ENCODE measurements at places on chromosomes 5 and 9.
A peak's percentile ranks its signal among the peaks of the same experiment; 100 is the strongest.

DNA sequence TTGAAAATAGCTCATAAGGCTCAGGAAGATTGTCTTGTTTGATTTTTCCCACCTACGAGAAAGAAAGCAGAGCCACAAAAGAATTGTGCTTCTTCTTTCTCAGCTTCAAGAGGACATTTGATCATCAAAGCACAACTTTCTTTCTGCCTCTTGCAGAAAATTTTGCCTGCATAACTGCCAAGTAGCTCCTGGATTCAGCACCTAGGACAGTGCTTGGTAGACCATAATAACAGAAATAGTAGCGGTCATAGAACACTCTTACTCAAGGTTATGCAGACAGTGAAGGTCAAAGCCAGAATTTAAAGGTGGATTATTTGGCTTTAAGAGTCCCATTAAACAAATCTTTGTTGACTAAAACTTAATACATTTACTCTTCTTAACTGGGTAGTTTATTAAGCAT lies 594.7 kb upstream of the CCNG1 start:
- DNase-seq, result no peak

- no peak for DNase-seq
Observed at GRCh38 chr5:142608081-142608480, 77.8 kb downstream of the FGF1 start.

- peak; percentile 23 for DNase-seq
Observed at GRCh38 chr5:54458221-54458620, 2.7 kb downstream of the HSPB3 start.

DNA sequence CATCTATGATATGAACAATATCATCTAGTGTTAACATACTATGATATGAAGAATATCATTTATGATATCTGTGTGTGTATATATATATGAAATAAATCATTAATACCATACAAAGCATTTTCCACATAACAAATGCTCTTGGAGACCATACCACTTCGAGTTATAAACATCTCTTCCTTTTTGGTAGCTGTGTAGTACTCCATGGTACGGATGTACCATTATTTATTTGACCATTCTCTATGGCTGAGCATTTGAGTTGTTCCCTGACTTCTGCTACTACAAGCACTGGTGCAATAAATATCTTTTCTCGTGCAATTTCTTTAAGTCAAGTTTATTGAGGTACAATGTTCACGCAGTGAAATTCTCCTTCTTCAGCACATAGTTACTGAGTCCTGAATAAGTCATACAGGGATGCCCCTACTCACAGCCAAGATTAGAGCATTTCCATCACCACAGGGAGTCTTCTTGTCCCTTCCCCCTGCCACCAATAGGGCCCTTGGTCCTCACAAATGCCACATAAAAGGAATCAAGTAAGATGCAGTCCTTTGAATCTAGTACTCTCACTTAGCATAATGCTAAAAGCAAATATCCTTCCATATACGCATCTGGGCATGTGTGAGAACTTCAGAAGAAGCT lies 75.2 kb upstream of the SLC25A48 start:
- no peak for DNase-seq

- no peak for DNase-seq
Observed at GRCh38 chr5:124512952-124513632, 233.3 kb downstream of the ZNF608 start.

GRCh38 chr5:51997949-51998348 lies 614.7 kb downstream of the ISL1 start:
- no peak for DNase-seq

- no peak for DNase-seq
Observed at GRCh38 chr5:114113604-114114003, 248.3 kb upstream of the KCNN2 start.

DNA sequence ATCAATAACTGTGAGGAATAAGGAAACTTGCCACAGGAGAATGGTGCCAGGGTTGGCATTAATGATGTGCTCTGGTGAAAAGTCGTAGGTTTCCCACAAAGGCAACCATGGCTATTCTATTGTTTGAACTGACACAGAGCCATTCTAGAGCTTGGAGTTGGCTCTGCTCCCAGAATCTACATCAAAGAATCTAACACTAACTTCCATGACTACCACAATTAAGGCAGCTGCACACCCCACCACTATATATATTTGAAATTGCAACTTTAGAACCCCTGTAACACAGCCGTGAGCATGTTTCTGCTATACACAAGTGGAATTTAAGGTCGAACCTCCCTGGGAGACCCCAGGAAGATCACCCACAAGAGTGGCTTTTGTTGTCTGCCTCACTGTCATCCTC lies 89.7 kb upstream of the CCDC152 start:
- DNase-seq, result no peak

GRCh38 chr9:33781736-33782135 lies 13.6 kb upstream of the PRSS3 start:
- DNase-seq, result no peak

- peak; percentile 33 for DNase-seq
Observed at GRCh38 chr5:6732634-6733410, 19.6 kb downstream of the TENT4A start.

GRCh38 chr9:132989414-132989996 lies 11.0 kb downstream of the GFI1B start:
- no peak for DNase-seq

GRCh38 chr5:65066387-65067146 lies 297.8 kb downstream of the CWC27 start:
- peak; percentile 10 for DNase-seq

GRCh38 chr5:35644543-35644942 lies 26.9 kb downstream of the SPEF2 start:
- DNase-seq, result no peak

GRCh38 chr9:90642570-90643539 lies at the start of gene DIRAS2:
Gene DIRAS2, minus strand, starts transcription at chr9:90642824. Its CDS starts 28,997 bp downstream, at chr9:90613827.
- DNase-seq, result peak; percentile 76

DNA sequence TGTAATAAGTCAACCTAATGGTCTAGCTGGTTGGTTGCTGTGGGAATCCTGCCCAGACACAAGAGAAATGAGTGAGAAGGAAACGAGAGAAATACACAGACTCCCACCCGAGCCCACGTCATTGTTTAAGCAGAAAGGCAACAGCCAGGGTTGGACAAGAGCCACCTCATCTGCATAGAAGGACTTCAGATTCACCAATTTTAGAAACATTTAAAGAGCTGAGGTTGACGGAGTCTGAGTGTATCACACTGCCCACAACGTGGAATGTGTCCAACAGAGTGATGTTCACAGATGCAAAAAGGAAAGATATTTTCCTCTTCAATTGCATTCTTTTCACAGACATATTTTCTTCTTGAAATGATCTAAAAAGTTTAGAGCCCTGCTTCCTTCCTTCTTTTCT lies 349.5 kb downstream of the AGTPBP1 start:
- DNase-seq, result peak; percentile 26

- peak; percentile 80 for DNase-seq
Observed at GRCh38 chr5:158976035-158976434, 123.7 kb downstream of the EBF1 start.

DNA sequence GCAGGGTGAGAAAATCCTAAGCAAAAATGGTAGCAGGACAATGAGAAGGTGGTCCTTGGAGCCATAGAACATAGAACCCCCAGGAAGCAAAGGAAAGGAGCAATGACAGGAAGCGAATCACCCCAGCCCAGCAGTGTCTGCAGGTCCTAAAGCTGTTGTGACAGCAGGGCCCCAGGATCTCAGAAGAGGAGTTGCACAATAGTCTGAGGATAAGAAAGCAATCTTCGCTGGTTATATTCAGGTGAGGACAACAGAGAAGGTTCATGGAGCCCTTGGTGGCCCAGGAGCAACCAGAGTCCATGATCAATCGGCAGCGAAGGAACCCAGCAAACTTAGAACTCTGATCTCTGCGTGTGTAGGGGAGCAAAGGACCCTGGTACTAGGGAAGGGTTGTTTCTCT lies 234.8 kb upstream of the IRX2 start:
- no peak for DNase-seq

GRCh38 chr5:33837301-33837700 lies 54.5 kb downstream of the ADAMTS12 start:
- DNase-seq, result no peak

- peak; percentile 90 for DNase-seq
Observed at GRCh38 chr5:17228821-17229291, 11.4 kb downstream of the BASP1 start.

- DNase-seq, result no peak
Observed at GRCh38 chr9:109428854-109429253, 69.3 kb downstream of the PTPN3 start.

DNA sequence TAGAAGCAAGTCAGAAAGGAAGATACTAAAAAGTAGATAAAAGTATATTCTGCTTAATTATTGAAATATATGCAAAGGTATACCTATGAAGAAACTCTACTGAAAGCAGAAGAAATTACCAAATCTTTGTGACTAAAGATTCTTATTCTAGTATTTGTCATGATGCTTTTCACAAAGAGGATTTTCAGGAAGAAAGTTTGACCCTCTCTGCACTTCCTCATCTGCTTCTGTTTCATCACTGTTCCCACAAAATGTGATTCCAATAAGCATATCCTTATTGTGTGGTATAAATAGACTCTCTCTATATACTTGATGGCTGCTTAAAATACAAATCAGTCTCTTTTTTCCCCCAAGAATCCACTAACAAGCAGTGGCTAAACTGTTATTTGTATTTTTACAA lies 2139.6 kb upstream of the ACO1 start:
- no peak for DNase-seq

GRCh38 chr9:124755061-124755460 lies 16.1 kb downstream of the NR6A1 start:
- no peak for DNase-seq

GRCh38 chr5:112646139-112646936 lies 91.3 kb upstream of the APC start:
- DNase-seq, result peak; percentile 37

DNA sequence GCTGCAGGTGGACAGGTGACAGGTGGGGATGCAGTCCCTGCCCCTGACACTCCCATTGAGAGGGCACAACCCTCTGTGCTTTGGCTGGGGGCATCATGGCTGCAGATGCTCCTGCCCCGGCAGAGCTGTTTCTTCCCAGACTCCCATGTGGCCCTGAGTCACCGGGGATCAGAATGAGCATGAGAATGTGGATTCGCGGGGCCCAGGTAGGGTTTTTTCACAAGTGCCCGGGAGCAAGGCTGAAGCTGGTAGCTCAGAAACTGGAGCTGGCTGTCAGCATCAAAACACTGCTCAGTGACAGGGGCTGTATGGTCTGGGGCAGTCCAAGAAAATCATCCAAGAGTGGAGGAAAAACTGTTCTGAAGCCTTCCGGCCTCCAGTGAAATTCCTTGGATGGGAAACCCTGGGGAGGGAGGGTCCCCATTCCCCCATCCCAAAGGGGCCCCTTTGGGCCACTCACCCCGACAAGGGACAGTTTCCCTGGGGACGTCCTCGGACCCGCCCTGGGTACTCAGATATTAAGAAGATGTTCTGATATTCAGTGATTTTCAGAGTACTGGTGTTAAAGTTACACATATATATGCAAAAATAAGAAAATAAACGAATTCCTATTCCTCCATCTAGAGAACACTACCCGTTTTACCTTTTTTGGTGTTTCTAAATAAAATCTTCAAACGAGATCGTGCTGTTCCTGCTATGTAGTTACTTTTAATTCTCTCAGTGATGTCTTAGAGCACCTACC lies 120.1 kb upstream of the LPCAT1 start:
- DNase-seq, result no peak

DNA sequence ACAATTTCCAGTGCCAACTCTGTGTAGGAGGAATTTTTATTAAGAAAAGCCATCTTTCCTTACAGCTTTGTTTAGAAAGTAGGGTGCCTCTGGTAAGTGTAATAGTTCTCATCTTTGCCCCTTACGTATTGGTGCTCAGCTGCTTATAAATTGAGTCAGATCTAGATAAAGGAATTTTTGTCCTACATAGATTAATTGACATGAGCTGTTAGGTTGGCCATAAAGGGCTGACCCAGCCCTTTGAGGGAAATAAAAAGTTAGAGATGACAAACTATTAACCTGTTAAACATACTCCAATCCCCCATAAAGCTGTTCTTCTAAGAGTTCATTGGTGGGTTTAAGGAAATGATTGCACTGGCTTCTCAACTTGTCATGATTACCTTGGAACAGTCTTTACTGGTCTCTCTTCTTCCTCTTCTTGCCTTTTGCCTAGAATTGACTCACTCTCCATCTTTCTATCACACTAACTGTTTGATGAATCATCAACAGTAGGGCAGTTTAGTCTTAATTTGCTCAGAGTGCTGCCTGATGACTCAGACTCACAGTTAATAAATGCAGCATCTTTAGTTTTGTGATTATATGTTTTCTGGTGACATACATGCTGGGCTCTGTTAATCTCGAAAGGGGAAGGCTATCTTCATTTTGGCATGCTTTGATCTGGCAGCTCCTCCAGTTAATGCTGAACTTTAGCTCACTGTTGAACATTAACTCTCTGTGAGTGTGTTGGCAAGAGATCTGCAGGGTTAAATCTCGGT lies 51.7 kb downstream of the ARHGAP26 start:
- DNase-seq, result no peak

DNA sequence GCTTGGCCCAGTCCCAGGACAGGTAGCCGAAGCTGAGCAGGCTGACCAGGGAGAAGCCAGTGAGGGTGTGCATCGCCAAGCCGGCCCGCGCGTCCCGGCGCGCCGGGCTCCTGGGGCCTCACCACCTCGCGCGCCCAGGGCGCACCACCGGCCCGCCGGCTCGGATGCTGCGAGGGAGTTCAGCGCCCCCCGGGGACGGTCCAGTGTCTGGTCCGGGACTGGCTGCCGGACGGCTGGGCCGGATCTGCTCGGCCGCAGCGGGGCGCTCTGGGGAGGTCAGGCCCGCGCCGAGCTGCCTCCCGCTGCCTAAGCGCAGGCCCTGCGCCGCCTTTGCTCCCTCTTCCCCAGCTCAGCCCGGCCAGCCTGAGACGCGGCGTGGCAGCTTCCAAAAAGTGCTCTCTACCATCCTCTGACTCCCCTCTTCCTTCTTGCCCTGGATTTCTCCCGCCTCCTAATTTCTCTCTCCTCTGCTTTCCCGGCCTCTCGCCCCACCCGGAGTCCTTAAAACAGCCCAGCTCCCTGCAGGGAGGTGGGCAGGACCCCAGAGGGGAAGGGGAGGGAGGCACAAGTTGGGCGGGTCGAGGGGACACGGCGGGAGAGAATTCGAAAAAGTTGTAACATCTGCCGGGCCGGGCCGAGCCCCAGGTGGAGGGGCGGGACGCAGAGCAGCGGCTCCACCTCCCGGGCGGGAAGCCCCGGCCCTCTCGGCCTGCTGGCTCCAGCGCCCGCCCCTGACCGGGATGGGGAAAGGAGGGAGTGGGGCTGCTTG lies at the start of gene ARSI:
Gene ARSI (minus strand): TSS at position 605 of the 769 bp plus-strand sequence. CDS start 532 bp downstream, at position 73.
- DNase-seq, result peak; percentile 92

DNA sequence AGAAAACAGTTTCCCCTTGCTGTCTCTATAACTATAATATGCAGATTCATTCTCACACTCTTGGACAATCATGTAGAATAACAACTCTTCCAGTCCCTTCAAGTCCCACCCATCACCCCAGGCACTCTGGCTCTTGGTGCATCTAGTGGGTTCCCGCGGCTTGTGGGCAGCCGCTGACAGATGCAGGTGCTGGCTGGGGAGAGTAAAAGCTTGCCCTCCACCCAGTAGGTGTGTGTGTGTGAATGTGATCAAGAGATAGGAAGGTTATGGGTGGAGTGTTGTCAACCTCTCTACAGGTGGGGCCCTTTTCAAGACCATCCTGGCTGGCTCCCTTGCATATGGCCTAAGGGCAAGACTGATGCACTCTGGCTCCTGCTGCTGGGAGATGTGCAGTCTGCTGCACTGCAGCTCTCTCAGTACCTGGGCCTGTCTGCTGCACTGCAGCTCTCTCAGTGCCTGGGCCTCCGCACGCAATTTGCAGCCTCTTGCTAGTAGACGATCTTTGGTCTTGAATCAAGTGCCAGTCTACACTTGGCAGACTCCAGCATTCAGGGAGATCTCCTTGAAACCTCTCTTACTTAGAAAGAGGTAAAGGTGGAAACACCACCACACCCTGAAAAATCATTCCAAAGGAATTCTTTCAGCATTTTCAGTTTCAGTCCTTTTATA lies 189.7 kb upstream of the GDNF start:
- DNase-seq, result no peak

GRCh38 chr9:136620441-136621018 lies 42.2 kb upstream of the EGFL7 start:
- no peak for DNase-seq

Measured in muscle of leg (tissue), 16 donors.